ENCODE measurements at places on chromosomes 3 and 15. TPM values are rescaled to one million over a fixed set of nuclear protein-coding genes. Genes with fewer than 3 reads are reported as not detected.

DNA sequence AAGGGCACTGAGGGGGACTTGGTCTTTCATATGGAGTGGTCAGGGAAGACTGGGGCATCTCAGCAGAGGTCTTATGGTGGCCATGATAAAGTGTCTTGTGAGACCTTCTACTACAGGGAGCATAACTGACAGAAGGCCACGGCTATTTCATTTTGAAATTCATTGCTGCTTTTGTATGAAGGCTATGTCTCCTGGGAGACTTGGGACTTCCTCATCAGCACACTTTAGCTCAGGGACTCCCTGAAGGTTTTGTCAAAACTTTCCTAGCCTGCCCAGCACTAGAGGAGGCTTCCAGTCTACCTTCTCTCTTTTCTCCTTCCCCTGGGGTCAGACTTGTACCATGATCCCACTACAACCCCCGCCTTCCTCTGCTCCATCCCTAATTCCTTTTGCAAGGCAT, 77.2 kb upstream of the RASGRF1 start:
- peaks cover 8% of the 10 kb centered on the region for H3K4me1 ChIP-seq
- no peak overlapping the region for H3K27ac ChIP-seq
- no peaks in the 10 kb centered on the region for H3K36me3 ChIP-seq
- no peak overlapping the region for H3K4me3 ChIP-seq

- H3K36me3 ChIP-seq, result no peaks in the 10 kb centered on the region
- H3K27me3 ChIP-seq, result no peaks in the 10 kb centered on the region
- peak overlapping the region; percentile 82 for H3K27ac ChIP-seq
- no peak for DNase-seq
- peaks cover 15% of the 10 kb centered on the region for H3K4me1 ChIP-seq
Observed at GRCh38 chr3:13452490-13453335, 27.4 kb upstream of the HDAC11 start.

DNA sequence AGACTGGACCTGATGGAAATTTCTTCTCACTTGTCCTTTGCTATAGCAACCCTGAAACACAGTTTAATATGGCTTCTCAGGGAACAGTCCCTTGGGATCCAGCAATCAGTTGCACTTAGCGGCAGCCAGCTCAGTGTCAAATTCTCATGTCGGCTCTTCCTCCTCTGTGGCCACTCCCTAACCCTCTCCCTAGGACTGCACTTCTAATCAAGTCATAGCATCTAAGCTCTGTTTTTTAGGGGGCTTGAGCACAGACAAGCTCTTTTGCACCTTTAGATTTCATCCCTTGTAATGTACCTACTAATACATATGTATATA, 250.5 kb upstream of the TLE3 start:
- H3K4me1 ChIP-seq, result peaks cover 26% of the 10 kb centered on the region
- H3K36me3 ChIP-seq, result no peaks in the 10 kb centered on the region
- H3K4me3 ChIP-seq, result no peak overlapping the region
- H3K27me3 ChIP-seq, result no peaks in the 10 kb centered on the region
- H3K27ac ChIP-seq, result no peak overlapping the region

- no peaks in the 10 kb centered on the region for H3K4me1 ChIP-seq
- DNase-seq, result no peak
- H3K27ac ChIP-seq, result no peak overlapping the region
- H3K36me3 ChIP-seq, result peaks cover 12% of the 10 kb centered on the region
- H3K4me3 ChIP-seq, result no peak overlapping the region
Observed at GRCh38 chr3:4634894-4635293, 141.7 kb downstream of the ITPR1 start.

- H3K27me3 ChIP-seq, result no peaks in the 10 kb centered on the region
- no peaks in the 10 kb centered on the region for H3K4me1 ChIP-seq
- H3K36me3 ChIP-seq, result no peaks in the 10 kb centered on the region
Observed at GRCh38 chr15:95995375-95996168, 334.9 kb upstream of the NR2F2 start.

Gene C3orf22
- total RNA-seq, result not detected

Gene UBAP1L
- 4.1 TPM for total RNA-seq

Gene EPHA3
- 1.4 TPM for total RNA-seq

Gene GPR62
- not detected for total RNA-seq

Gene GPR27
- 2.6 TPM for total RNA-seq

Gene RASGRP1
- total RNA-seq, result 2.3 TPM

Gene GUCA1C
- not detected for total RNA-seq
